ENCODE measurements at places on chromosomes 5 and 9.
A peak's percentile ranks its signal among the peaks of the same experiment; 100 is the strongest.

DNA sequence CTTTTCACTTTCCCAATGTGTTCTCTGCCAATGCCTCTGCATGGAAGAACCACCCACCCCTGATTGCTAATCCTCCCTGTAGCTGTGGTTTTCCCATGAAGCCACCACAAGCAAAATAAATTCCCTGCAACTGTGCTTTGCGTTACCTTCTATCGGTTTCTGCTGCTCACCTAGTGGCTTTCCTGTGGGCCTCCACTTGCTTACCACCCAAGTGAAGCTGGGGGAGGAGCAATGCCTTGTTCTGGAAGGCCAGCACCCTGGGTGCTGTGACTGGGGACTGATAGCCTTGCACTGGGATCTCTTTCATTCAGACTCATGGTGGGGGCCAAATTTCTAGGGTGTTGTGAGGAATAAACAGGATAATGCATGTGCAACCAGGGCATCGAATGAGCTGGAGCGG, 56.3 kb upstream of the GDNF start:
- no peak for DNase-seq

- DNase-seq, result no peak
Observed at GRCh38 chr9:95854386-95855020, 21.0 kb upstream of the ERCC6L2 start.

DNA sequence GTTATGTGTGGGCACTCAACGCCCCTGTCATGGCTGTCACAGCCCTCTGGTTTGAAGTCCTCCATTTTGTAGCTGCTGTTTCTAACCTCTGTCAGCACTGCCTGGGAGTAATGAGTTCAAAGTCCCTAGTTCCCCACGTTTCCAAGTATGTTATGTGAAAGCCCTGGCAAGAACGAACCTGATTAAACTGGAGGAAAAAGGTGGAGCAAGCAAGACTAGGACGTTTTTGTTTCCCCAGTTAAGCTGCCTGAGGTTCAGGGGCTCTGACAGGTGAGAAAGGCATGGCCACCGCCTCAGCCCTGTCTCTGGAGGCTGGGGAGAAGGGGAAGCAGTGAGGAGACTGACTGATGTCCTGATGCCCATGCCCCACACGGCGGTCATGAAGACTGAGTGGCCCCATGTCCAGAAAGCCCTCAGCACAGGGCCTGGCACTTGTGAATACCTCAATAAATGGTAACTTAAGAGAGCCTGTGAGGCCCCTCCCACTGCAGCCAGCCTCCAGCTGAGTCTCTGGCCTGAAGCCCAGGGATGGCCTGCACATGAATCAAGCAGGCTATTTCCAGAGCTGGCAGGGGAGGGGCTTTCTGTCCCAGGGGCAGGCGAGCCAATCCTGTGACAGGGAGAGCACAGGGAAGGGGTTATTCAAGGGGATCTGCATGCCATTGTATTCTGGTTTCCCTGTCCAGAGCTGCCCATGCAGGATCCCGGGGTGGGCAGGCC, 61.8 kb downstream of the PFDN1 start:
- no peak for DNase-seq

- peak; percentile 7 for DNase-seq
Observed at GRCh38 chr5:110414360-110414759, 312.1 kb downstream of the TMEM232 start.

GRCh38 chr5:61347080-61347479, 15.0 kb downstream of the ZSWIM6 start:
- DNase-seq, result no peak

DNA sequence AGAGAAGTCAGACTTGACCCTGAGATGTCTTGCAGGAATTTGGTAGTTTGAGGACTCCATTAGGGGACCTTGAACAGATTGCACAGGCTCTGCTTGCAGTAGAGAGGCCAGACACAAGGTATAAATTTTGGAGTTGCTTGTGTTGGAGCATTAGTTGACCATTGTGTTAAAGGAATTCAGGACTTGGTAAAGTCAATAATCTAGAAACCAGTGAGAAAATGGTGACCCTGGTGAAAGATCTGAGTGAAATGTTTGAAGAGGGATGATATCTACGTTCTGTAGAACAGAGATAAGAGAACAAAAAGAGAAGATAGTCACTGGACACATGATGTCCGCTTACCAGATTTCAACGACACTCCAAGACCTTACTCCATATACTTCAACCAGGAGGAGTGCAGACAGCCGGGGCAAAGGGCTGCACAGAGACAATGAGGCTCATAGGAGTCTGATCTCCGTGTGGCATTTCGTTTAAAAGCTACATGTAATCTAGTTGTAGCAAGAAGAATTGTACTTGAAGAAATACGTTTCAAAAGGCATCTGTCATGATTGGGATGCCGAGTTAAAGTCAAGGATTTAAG, 13.2 kb downstream of the DNAJC25 start:
- no peak for DNase-seq

DNA sequence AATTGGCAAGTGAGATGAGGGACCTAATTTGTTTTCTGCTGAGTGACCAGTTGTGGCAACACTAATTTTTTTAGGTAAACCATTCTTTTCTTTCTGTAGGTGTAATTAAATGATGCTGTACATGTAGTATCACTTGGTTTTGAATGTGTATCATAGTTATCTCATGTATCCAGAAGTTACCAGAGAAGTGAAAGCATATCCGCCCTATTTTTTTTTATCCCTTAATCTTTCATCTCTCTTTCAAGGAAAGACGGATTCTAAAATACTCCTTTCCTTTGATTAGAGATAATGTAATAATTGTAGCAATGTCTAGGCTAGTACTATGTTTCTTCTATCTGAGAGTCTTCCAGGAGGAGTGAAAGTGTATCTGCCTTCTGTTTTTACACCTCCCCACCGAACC, 7.1 kb downstream of the KDM3B start:
- no peak for DNase-seq

GRCh38 chr9:109063760-109064159, 50.5 kb upstream of the CTNNAL1 start:
- DNase-seq, result no peak

DNA sequence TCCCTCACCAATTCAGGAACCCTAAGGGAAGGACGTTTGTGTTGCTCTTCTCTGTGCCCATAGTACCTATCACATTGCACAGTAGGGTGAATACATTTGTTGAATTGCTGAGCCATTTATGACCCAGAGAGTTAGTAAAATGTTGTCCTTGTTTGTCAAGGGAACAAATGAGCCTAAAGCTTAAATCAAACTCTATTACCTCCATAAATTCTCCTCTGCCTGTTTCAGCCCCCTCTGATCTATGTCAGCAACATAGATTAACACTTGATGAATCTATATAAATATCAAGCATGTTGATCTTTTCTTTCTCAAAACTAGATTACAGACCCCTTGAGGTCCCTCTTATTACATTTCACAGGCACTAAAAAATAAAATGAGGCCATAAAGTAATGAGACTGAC, 7.1 kb downstream of the SLC1A1 start:
- no peak for DNase-seq

GRCh38 chr5:38478878-38479277, 77.6 kb downstream of the LIFR start:
- no peak for DNase-seq

GRCh38 chr9:111187376-111187775, 142.6 kb downstream of the OR2K2 start:
- DNase-seq, result no peak

- no peak for DNase-seq
Observed at GRCh38 chr5:75756981-75757380, 39.7 kb upstream of the POC5 start.

GRCh38 chr9:87518702-87519335, 21.2 kb downstream of the DAPK1 start:
- peak; percentile 30 for DNase-seq

DNA sequence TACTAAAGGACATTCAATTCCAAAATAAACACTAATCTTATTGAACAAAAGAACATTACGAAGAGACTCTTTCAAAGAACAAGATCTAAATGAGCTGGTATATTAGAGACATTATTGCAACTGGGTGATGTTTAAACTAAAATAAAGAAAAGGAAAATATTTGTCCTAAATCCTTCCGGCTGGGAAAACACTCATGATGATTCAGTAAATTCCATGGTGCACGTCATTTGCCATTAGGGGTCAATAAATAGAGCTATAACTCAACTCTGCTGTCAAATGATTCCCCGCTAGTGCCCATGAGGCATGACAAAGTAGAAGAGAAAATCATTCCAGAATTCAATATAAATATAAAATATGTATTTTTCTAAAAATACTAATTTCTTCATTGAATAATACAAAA, 565.5 kb upstream of the TUSC1 start:
- DNase-seq, result no peak

- peak; percentile 73 for DNase-seq
Observed at GRCh38 chr5:113294311-113295110, 140.3 kb downstream of the TSSK1B start.

DNA sequence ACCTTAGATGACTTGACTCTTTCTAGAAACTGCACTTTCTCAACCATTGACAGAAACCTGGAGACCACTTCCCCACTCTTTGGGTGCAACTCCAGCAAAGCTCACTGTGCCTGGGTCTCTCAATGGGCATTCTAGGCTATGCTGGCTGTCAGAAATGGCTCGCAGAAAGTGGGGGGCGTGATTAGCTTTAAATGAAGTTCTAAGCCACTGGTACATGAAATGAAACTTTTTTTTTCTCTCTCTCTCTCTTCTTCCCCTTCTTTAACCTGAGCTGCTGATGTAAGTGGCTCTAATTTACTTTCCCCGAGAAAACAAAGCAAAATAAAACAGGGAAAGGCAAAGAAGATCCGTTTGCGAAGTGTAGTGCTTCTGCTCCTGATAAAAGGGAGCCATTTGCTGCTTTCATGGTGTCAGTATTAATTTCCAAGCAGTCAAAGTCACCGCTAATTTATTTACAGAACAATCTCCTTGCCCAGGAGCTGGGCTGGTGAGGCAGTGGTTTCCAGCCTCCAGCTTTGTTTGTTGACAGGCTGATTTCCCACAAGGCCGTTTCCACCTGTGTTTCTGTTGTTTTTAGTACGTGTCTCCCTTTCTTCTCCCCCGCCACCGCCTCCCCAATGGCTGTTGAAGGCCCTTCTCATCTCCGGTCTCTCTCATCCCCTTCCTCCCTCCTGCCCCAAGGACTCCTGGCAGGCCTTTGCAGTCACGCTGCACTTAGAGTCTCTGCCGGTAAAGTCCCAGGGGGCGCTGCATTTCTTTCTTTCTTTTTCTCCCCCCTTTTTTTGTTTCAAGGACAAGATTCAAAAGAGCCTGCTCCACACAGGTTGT, 422.9 kb downstream of the EBF1 start:
- DNase-seq, result no peak

DNA sequence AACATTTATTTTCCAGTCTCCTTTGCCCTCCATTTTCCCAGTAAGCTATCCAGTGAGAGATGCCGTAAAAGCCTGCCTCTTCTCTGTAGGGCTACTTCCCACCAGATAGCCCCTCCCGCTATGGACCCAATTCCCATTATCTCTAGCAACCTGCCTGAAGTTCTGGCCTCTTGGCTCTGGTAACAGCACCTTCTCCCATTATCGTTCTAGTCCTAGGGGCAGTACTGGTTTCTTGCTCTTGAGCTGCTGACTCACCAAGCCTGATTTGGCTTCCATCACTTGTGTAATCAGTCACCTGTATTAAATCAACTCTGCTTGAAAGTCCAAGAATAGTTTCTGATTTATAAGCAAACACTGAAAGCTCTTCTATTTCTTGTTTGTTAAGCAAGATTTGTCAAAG, 42.8 kb upstream of the PARP8 start:
- DNase-seq, result no peak

- no peak for DNase-seq
Observed at GRCh38 chr5:128376577-128376976, 161.5 kb downstream of the FBN2 start.

DNA sequence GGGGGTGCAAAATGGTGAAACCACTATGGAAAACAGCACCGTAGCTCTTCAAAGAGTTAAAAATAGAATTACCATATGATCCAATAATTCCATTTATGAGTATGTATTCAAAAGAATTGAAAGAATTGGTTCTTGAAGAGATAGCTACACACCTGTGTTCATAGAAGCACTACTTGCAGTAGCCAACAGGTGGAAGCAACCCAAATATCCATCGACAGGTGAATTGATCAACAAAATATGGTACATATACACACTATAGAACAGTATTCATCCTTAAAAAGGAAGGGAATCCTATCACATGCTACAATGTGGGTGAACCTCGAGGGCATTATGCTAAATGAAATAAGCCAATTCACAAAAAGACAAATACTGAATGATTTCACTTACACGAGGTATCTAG, 85.7 kb upstream of the VCAN start:
- DNase-seq, result no peak

- DNase-seq, result no peak
Observed at GRCh38 chr5:38979535-38979934, 94.7 kb downstream of the RICTOR start.

GRCh38 chr5:149990518-149991376, 9.7 kb downstream of the TIGD6 start:
- peak; percentile 71 for DNase-seq

GRCh38 chr5:137385064-137385463, 114.1 kb downstream of the SPOCK1 start:
- no peak for DNase-seq

DNA sequence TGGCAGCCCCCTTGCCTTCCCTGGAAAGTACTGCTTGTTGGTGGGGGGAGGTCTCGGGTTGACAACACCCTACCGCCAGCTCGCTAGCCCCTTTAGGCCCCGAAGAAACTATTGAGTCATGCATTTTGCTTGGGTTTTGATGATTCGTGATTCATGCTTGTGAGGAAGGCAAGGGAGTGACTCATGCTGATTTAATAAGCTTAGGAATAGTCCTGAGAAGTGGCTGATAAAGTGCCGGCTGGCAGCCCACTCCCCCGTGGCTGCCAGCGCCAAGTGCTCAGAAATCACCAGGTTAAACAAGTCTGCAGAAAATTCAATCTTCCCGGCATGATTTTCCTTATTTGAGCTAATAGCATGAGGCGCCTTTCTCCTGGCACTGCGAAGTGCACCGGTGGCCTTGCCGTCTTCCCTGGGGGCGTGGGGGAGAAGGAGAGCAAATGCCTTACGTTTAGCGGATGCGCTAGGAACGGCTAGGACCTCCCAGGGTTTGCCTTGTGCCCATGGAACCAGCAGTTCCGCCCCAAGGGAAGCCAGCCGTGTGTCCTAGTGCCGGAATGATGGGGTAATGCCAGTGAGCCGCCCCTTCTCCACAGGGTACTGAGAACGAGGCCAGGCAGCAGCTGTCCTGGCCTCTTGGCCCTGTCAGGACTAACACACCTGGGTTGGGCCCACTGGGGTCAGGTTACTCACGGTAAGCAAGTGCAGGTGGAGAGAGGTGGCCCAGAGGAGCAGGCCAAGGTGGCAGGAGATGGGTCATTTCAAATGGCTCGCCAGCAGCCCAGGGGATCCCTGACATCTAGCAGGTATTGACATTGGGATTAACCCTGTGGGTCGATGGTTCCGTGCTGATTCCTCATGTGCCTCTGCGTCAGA, 151.9 kb downstream of the MACROH2A1 start:
- no peak for DNase-seq

- no peak for DNase-seq
Observed at GRCh38 chr5:16784088-16784487, 152.0 kb downstream of the MYO10 start.

GRCh38 chr5:172481011-172481800, 26.9 kb upstream of the SH3PXD2B start:
- DNase-seq, result no peak

- DNase-seq, result no peak
Observed at GRCh38 chr9:123000371-123001068, 32.9 kb upstream of the GPR21 start.

GRCh38 chr9:34993502-34994259, 4.1 kb downstream of the DNAJB5 start:
- no peak for DNase-seq

All from CD4-positive, alpha-beta T cell treated with Interleukin-4 for 1 hour (primary cell).